ENCODE measurements at places on chromosomes 11 and 22.

- DNase-seq, result no peak
Observed at GRCh38 chr11:33712436-33712835, 11.8 kb upstream of the C11orf91 start.

GRCh38 chr11:96373826-96374225 lies 15.9 kb downstream of the CCDC82 start:
- peak; percentile 23 for DNase-seq

DNA sequence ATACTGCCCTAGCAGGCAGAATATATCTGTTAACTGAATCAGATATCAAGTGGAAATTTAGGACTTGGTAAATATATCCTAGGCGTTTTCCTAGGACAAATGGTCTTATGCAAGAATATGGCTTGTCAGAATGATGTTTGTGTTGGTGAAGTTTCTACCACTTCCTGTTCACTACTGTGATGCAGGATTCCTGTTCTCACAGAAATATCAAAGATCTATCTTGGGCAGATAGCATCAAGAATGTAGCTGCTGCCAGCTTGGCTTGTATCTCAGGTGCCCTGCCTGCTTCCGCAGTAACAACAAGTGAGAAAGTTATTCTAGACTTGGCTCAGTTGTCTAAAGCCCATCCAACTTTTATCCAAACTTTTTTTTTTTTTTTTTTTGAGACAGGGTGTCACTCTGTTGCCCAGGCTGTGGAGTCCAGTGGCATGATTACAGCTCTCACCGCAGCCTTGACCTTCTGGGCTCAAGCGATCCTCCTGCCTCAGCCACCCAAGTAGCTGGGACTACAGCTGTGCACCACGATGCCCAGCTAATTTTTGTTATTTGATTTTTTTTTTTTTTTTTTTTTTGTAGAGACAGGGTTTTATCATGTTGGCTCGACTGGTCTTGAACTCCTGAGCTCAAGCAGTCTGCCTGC lies 61.3 kb downstream of the PPME1 start:
- no peak for DNase-seq

- DNase-seq, result peak; percentile 27
Observed at GRCh38 chr11:63768237-63769041, at the start of gene ZFTA. Gene ZFTA (minus strand): TSS chr11:63768775. CDS start chr11:63768622, 153 bp downstream.

DNA sequence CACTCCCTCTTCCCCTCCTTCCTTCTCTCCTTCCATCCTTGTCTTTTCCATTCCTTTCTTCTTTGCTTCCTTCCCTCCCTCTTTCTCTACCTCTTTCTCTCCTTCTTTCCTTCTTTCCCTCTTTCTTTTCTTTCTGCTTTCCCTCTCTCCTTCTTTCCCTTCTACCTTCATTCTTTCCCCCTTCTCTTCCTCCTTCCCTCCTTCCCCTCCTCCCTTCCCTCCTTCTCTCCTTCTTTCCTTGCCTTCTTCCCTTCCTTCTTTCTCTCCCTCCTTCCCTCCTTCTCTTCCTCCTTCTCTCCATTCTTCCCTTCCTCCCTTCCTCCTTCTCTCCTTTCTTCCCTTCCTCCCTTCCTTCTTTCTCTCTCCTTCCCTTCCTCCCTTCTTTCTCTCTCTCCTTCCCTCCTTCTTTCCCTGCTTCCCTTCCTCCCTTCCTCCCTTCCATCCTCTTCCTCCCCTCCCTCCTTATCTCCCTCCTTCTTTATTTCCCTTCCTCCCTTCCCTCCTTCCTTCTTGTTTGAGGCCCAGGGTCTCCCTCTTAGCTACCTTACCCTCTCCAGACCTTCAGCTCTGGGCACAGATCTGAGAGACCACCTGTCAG lies 77.0 kb downstream of the BUD13 start:
- no peak for DNase-seq

- DNase-seq, result peak; percentile 3
Observed at GRCh38 chr11:81942646-81943045, 791.0 kb downstream of the FAM181B start.

- DNase-seq, result peak; percentile 77
Observed at GRCh38 chr11:93089474-93090102, 108.2 kb downstream of the SLC36A4 start.

DNA sequence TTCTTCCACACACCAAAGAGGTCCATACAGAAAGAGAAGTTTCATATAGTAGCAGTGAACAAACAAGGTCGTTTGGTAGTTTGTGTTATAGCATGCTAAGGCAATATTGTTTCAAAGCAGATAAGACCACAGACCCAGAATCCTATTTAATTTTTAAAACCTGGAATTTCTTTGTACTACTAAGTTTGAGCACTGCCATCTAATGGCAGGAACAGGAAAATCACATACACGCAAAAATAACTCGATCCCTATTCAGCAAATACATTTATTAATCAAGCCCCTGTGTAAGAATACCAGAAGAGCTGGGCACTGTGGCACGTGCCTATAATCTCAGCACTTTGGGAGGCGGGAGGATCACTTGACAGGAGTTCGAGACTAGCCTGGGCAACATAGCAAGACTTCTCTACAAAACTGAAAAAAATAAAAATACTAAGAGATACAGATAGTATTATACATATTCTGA lies 2.9 kb upstream of the BTBD10 start:
- DNase-seq, result peak; percentile 68

- DNase-seq, result no peak
Observed at GRCh38 chr11:120612513-120613263, 101.1 kb downstream of the GRIK4 start.

- no peak for DNase-seq
Observed at GRCh38 chr11:70334351-70334995, 63.9 kb upstream of the CTTN start.

GRCh38 chr22:49186762-49187161 lies 640.9 kb downstream of the BRD1 start:
- no peak for DNase-seq

DNA sequence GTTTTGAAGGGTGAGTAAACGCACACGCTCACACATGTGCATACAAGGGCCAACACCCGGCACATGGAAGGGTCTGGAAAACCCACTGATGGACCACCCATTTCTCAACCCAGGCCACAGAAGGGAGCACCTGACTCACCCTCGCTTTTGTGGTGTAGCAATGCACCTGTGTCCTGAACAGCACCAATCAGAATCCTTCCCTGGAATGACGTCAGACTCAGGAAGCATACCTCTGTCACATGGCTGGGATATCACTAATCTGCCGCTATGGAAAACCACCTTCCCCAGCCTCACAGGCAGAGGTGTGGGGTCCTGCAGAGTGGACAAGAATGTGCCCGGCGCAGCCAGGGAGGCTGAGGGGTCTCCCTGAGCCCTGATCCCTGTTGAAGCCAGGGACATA lies 9.0 kb upstream of the OSM start:
- no peak for DNase-seq
